Right cardiac atrium (tissue), 5 donors: ENCODE measurements at places on chromosomes 2 and 18.
A peak's percentile ranks its signal among the peaks of the same experiment; 100 is the strongest.

- no peak for DNase-seq
Measured at GRCh38 chr2:36146765-36147164, 208.8 kb upstream of the CRIM1 start.

DNA sequence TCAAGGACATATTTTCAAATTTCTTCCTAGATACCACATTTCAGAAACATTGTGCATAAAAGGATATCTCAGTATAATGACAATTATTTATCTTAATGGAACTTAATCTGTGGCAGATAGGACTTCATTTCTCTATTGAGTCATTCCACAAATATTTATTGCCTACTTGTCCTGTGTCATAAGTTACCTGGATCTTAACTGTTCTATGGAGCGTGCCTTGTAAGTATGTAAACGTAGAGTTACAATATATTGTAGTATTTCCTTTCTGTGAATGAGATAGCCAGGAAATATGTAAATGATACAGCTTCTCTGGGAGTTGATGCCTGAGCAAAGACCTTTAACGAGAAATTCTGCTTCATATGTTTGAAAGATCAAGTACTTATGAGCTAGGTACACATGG is 2.5 kb downstream of the AGFG1 start:
- DNase-seq = no peak

GRCh38 chr18:69282371-69282770 is 118.3 kb upstream of the DOK6 start:
- no peak for DNase-seq

DNA sequence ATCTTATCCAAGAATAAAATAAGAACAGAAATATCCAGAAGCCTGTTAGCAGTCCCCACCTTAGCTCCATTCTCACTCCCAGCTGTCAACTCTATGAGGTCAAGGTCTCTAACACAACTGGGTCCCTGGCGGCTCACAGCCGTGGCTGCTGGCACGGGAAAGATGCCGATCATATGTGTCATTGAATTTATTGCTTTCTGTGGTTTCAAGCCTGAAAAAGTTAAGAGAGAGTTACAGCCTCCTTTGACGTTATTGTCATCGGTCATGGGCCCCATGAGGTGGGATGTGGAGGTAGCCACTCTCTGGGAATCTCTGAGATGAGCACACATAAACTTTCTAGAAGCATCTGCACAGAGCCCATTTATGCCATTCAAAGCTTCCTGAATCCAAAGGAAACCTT is 28.7 kb upstream of the CABLES1 start:
- DNase-seq = no peak

DNA sequence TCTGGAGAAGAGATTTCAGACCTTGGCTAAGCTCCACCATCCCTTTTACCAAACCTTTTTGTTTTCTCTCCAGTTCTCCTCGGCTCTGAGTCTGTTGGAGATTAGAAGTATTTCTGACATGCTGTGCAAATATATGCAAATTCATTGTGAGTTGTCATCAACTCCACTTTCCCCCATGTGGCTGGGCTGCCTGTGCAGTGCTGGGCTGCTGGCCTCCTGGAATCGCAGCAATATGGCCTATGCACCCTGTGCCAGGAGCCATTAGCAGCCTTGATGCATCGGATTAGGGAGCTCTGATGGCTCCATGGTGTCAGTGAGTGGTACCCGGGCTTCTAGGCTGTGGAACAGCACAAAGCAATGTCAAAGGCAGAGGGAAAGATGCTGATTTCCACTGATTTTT is 80.0 kb downstream of the GPR39 start:
- no peak for DNase-seq

- no peak for DNase-seq
Measured at GRCh38 chr2:216216951-216217903, 108.1 kb downstream of the XRCC5 start.

DNA sequence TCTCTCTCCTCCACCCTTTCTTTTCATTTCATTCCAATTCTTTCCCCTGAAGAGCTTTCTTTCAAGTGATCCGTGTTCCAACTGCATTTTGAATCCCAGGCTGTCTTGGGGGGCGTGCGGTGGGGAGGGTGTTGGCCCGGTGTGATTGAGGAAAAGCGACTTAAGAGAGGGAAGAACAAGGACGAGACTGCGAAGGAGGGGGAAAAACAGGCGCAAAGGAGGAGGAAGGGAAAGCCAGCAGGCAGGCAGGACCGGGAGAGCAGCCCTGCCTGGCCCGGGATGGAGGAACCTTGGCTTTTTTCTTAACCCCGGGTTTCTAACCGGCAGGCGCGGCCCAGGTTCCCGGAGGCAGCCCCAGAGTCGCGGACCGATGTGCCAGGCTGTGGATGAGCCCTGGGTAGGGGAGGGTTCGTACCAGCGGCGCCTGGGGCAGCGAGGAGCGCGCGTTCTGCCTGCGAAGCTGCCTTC is 1.3 kb downstream of the ADCYAP1 start:
- no peak for DNase-seq

DNA sequence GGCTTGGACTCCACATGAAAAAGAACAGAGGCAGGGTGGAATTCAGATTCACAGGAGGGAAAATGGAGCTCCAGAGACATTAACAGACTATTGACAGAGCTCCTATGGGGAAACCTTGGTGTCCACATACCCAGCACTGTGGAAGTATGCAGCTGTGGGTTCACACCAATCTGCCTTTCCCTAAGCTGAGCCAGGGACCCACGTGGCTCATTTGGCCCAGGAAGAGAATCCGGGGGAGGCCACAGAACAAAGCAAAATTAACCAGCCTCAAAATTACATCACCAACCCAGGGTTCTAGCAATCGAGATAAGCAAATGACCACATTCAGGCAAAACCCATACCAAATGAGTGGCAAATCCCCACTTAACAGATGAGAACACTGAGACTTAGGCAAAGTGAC is 105.8 kb upstream of the TWIST2 start:
- no peak for DNase-seq

DNA sequence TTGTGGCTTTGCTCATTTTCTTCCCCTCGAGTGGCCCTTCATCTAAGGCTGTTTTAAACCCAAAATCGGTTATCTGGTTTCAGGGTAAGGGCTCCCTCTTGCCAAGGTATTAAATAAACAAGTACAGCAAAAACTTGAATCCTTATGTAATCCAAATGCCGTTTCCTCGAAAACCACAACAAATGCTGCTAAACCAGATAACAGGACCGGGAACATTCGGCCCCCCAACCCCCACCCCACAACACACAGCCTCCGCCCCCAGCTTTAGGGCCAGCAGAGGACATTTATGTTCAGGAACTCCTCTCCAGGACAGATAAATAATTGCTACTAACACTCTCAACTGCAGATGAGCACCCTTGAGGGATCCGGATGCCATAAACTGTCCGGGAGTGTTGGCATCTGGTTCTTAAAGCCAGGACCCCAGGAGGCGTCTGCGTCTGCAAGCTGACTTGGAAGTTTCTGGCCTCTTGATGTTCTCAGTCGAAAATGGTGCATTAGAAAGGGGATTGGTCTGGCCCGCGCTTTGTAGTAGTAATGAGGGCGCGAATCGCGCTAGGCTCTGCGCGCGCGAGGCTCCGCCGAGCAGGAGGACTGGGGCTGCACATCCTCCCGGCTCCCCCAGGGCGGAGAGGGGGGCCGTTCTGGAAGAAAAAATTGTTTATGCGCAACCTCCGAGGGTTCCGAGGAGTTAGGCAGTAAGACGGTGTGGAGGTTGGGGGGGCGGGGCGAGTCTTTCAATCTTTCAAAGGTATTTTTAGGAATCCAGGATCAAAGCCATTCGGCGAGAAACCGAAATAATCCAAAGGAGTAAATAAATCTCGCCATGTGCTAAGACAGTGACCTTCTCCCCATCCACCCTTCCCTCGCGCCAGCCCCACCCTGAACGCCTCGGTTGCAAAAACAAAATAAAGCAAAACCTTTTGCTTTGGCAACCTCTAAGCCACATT is 3.9 kb upstream of the ID2 start:
- peak; percentile 86 for DNase-seq

DNA sequence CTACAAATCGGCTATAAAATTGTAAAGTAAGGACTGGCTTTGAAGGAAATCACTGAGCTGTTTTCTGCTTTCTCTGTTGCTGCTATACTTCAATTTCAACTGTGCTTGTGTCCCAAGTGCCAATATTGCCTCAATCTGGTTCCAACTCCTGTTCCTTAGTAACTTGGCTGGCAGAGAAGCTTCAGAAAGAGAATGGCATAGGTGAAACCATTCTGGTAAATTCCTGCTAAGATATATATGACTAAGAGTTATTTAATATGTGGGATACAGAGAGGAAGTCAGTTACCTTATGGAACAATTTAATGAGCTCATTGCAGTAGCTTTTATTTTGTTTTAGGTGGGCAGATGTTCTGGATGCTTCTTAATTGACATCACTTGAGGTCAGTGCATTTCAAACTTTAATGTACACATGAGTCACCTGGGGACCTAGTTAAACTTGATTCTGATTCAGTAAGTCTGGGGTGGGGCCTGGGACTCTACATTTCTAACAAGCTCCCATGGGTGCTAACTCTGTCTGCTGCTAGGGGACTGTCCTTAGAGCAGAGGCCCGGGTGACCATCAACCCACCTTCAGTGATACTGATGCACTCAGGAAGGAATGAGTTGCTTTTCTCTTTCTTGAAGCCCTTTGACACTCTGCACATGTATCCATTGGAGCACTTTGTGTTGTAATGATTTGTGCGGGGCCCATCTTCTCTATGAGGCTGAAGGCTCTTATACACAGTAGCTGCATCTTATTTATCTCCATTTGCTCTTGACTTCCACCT is 47.6 kb downstream of the LIPG start:
- DNase-seq = no peak

GRCh38 chr2:44570271-44570670 is 208.5 kb downstream of the CAMKMT start:
- no peak for DNase-seq

GRCh38 chr2:43228321-43228751 is 1.9 kb upstream of the ZFP36L2 start:
- DNase-seq = no peak
